Myocyte (in vitro differentiated cells): ENCODE measurements at places on chromosomes 5 and 9. TPM values are rescaled to one million over a fixed set of nuclear protein-coding genes. Genes with fewer than 3 reads are reported as not detected.

The PCDHB13 gene
- total RNA-seq = 5.3 and 6.4 TPM in 2 replicates

The OTP gene
- total RNA-seq = not detected in 2 replicates

DNA sequence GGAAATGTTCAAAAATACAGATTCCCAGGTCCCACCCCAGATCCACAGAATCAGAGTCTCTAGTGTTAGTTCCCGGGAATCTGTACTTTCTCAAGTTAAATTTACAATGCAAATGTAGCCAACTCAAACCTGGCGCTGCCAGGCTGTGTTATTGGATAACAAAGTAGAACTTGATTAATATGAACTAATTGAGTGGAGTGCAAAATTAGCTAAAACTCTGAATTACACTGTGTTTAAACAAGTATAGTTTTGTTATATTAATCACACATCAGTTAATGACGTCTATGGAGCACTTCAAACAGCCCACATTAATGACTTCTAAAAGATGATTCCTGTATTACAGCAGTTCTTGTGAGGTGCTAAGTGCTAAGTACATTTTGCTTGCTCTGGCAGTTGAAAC lies 32.4 kb upstream of the CYFIP2 start:
- no peak for DNase-seq

- peak; percentile 5 for DNase-seq
Measured at GRCh38 chr5:79727451-79728355, 38.1 kb downstream of the CMYA5 start.
